ENCODE measurements at places on chromosomes 2 and 18.
A peak's percentile ranks its signal among the peaks of the same experiment; 100 is the strongest.

- no peak for DNase-seq
These were observed 191.0 kb upstream of the FN1 start for GRCh38 chr2:215626812-215627281.

GRCh38 chr18:8478166-8478967 lies 130.9 kb upstream of the RAB12 start:
- DNase-seq, result peak; percentile 37

DNA sequence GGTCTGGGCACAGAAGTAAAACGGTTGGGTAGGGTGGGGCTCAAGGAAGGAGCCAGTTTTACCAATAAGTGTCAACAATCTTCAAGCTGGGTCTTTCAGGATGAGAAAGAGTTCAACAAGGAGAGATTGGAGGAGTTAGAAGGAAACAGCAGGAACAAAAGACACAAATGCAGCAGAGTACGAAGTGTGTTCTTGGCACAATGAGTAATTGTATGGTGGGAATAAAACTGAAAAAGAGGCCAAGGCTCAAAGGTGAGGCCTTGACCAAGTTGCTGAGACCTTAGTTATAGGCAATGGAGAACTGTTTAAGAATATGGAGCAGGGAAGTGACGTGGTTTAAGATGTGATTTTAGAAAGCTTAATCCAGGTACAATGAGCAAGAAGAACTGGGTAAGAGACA lies 230.3 kb downstream of the PDE11A start:
- no peak for DNase-seq

- DNase-seq, result no peak
These were observed 22.5 kb upstream of the ACYP2 start for GRCh38 chr2:54092940-54093339.

DNA sequence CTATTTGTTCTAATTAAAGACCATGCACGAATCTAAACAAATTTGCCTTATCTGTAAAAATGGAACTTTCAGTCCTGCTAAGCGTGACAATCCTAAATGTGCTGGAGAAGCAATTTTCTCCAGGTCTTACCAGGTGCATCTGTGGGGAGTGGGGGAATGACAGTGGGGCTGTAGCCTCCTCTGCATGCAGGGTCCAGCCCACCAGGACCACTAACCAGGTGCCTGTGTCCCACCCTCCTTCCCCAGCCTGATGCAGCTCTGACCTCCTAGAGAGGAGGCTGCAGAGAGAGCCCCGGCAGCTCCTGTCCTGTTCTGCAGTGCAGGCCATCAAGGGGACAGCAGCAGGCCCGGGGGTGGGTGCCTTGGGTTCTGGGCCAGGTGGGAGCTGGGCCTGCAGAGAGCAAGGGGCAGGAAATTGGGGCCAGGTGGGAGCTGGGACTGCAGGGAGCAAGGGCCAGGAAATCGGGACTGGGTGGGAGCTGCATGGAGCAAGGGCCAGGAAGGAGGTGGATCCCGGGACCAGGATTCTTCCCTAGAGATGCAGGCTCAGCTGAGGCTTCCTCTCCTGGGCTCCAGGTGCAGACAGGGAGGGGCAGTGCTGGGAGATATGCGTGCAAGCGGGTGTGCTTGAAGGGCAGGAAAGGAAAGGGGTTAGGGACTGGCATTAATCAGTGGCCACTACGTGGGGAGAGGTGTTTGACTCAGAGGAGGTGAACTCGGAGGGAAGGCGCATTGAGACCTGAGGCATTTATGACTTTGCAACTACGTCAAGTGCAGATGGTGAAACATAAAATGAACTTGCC lies 185.3 kb downstream of the ANKRD30B start:
- no peak for DNase-seq

DNA sequence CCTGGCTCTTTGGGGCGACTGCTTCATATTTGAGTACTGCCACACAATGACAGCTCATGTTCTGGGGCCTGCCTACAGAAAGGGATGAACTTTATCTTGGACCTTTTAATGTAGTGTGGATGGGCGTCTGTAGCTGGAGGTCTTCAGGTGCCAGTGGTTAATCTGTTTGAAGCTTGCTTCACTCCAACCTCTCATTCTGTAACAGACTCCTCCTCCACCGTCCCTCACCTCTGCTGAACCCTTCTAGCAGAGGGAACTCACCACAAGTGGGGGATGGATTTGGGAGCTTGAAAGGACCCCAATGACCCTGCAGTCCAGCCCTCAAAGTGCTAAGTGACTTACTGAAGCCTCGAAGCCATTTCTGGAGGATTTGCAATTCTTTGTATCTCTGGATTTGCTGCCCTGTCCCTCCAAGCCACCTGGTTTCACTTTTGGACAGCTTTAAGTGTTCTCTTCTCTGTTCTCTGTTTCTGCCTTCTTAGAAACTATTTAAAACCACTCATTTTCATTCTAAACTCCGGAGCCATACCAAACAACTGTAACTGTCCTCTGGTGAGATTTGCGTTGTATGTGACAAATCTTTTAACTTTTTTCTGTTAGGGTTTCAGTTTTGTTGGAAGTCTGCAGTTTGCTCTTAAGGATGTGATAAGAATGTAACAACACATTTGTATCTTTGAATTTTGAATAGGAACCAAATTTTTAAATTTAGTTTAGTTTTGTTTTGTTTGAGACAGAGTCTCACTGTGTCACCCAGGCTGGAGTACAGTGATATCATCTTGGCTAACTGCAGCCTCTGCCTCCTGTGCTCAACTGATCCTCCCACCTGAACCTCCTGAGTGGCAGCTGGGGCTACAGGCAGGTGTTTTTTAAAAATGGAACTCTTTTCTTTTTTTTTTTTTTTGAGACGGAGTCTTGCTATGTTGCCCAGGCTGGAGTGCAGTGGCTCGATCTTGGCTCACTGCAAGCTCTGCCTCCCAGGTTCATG lies 37.0 kb upstream of the CASP8 start:
- DNase-seq, result no peak

GRCh38 chr2:74021407-74021755 lies 36.7 kb downstream of the TET3 start:
- DNase-seq, result no peak

DNA sequence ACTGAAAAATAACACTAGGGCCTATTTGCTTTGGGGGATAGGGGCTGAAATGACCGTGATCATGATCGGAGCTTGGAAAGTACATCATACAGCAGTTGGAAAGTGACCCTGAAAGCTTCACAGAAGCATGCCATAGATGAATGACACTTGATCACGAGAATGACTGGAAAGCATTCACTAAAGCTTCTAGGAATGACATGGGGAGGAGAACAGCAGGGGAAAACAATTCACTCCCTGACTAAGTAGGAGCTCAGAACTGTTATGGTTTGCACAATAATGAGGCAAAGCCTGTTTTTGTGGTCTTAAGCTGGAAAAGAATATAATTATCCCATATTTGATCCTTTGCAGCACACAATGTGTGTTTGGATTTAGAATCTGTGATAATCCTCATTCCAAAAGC lies 237.5 kb downstream of the NOL4 start:
- DNase-seq, result no peak

DNA sequence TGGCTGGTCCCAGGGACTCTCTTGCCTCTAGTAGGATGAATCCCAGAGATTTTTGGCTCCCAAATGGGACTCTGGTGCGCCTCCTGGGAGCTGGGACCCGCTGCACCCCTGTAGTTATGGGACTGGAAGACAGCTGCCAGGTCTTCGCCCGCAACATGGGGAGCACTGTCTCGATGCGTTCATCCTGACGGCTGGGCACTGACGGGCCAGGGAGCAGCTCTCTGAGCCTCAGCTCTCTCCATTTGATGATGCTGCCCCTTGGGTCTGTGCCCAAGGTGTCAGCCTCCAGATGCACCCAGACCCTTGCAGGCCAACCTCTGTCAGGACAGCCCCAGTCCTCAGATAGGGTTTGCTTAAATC lies 9.3 kb upstream of the ARMC9 start:
- DNase-seq, result no peak

DNA sequence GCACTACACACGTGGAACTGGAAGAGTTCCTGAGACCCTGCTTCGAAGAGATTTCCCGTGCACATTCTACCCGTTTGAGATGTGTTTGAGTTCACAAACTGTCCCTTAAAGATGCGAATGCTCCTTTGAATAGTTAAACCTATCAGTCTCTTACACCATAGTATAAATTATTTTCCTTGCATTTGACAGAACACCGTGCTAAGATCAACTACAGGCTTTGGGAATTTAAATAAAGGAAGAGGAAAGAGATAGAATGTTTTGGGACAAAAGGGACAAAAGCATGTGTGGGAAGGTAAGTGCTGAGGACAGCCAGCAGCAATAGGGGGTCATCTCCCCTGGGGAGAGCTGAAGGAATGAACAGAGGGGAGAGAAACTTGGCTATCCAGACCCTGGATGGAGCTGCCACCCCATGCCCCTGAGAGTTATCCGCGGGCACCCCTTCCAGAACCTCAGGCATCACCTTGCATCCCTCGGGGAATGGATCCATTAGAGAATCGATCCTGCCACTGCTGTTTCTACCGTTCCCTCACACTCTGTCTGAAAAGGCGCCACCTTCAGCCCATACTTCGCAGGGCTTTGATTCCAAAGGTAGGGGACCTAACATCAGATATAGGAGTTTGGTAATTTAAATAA lies 888 bp upstream of the ADCY3 start:
- no peak for DNase-seq

- DNase-seq, result no peak
These were observed 42.0 kb downstream of the CTIF start for GRCh38 chr18:48580782-48581181.

DNA sequence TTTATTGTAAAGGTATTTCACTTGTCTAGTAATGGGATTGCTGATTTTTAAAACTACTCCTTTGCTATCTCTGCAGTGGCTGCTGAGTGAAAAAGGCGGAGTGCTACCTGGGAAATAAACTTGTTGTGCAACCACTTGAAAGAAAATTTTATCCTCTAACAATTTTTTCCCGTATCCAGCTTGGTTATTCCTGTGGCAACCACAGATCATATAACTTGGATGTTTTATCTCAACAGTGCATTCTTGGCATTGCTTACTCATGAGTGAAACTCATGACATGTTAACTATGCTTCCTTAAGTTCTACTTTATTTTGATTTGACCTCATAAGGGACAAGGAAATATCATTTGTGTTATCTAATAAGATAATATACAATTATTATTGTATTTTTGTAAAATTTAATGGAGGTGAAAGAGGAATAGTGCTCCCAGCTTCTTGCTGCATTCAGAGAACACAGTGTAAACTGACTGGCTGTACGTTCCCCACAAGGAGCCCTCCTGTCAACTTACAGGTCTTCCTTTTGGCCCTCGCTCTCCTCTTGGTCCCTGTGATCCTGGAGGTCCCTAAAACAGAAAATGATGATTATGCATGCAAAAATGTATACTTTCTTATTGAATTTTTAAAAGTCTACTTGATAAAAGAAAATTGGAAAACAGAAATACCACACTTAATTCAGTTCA lies 82.7 kb downstream of the COL5A2 start:
- DNase-seq, result no peak

GRCh38 chr2:217937446-217937845 lies 65.3 kb downstream of the TNS1 start:
- DNase-seq, result no peak

- no peak for DNase-seq
These were observed 337.7 kb upstream of the SETBP1 start for GRCh38 chr18:44342946-44343345.

- no peak for DNase-seq
These were observed 248.3 kb downstream of the TRIB2 start for GRCh38 chr2:12964904-12965539.

DNA sequence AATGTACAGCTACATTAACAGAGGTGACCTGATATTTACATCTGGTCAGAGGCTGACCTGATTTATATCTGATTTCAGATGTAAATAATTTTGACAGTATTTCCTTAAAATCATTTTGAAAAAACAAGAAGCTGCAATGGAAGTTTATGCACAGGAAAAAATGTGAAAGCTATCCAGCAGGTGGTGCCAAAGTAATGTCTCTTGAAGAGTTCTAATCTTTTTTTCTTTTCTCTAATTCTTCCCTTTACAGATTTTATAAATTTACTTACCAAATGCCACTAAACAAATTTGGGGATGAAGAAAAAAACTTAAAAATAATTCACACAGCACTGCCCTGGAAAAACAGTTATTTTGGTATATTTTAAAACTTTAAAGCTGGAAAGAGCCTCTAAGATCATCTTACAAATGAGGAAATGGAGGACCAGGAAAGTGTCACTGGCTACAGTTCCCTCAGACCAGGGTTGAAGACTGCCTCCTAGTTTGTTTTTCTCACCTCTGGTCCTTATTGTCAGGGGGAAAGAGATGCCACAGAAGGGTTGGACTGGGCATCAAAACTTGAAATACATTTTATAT lies 16.4 kb upstream of the FBLN7 start:
- DNase-seq, result peak; percentile 16

DNA sequence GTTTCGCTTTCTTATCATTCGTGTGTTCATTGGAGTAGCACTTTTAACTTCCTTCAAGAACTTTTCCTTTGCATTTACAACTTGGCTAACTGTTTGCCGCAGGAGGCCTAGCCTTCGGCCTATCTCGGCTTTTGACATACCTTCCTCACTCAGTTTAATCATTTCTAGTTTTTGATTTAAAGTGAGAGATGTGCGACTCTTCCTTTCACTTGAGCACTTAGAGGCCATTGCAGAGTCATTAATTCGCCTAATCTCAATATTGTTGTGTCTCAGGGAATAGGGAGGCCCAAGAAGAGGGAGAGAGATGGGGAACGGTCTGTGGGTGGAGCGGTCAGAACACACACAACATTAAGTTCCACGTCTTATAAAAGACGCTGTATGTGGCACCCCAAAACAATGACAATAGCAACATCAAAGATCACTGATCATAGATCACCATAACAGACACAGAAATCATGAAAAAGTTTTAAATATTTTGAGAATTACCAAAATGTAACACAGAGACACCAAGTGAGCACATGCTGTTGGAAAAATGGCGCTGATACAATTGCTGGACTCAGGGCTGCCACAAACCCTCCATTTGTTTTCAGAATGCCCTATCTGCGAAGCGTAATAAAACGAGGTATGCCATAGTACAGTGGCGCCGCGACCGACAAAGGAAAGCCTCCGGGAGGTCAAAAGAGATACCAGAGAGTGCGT lies 553 bp downstream of the TIGD1 start:
- DNase-seq, result no peak

DNA sequence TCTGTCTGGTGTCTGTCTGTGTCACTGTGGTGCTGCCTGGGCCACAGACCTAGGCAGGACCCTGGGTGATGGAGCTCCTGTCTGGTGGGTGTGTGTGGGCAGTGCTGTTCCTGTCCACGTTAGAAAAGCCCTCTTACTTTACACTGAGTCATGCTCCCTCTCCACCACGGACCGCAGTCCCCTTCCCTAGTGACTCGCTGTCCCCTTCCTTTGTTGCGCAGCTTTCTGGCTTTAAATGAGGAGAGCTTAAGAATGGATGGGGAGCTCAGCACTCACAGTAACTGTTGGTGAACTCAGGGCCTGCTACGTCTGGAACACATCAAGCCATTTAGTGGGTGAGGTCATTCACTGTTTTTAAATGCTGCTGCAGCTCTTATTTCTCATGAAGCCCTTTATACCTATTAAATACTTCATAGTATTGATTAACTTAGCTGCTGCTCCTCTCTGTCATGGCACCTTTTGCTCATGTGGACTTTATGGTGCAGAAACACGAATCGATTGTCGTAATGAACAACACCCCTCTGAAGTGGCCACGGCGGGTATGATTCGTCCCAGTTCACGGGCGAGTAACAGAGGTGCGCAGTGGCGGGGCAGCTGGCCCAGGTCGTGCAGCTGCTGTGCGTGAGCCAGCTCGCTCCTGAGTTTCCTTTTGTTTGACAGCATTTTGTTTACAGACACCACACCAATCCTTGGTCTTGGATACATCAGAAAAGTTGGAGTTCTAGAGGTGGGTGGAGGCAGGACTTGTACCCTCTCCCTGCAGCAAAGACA lies 100.4 kb downstream of the LDLRAD4 start:
- DNase-seq, result no peak
